ENCODE measurements at places on chromosomes 7 and 10. TPM values are rescaled to one million over a fixed set of nuclear protein-coding genes. Genes with fewer than 3 reads are reported as not detected.

The SH2D4B gene
- 0.15 TPM for polyA plus RNA-seq

The LIPJ gene
- polyA plus RNA-seq = 0.10 TPM

The C10orf53 gene
- not detected for polyA plus RNA-seq

DNA sequence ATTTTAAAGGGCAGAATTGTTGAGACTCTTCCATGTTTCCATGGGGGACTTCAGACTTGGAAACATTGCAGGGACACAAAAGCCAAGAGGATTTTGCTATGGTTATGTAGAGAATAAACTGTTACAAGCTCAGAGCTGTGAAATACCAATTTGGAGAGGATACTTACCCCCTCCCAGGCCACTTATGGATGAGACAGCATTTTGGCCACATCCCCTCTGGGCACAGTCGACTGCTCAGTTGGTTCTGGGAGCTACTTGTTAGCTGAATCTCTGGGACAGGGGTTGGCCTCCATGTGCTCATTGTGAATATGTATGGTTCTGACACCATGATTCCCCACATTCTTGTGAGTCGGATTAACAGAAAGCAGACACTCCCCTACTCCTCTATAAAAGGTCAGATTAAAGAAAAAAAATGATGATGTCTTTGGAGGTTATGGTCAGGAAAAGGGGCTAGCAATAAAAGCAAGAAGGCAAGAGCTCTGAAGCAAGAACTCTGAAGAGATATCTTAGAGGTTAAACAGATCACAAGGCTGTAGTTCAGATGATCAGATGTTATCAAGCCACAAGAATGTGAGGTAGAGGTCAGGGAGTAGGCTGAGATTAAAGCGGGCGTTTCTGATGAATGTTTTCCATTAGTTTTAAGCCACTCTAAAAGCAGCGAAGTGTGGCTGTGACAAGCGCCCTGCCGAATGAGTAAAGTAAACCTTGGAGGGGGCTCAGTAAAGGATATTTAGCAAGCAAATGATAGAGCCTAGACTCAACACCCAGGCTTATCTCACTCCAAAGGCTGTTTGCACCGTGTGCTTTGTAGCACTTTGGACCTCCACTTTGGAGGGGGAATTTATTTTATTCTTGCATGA is 17.2 kb downstream of the STAMBPL1 start:
- DNase-seq = no peak

GRCh38 chr10:24438800-24439199 is 229.9 kb downstream of the KIAA1217 start:
- DNase-seq = no peak

GRCh38 chr7:111586711-111587409 is 24.6 kb upstream of the IMMP2L start:
- DNase-seq = no peak

- no peak for DNase-seq
These were observed 97.2 kb downstream of the JAZF1 start for GRCh38 chr7:28083164-28083997.

- DNase-seq = no peak
These were observed 23.6 kb downstream of the CFAP46 start for GRCh38 chr10:132918617-132919373.

DNA sequence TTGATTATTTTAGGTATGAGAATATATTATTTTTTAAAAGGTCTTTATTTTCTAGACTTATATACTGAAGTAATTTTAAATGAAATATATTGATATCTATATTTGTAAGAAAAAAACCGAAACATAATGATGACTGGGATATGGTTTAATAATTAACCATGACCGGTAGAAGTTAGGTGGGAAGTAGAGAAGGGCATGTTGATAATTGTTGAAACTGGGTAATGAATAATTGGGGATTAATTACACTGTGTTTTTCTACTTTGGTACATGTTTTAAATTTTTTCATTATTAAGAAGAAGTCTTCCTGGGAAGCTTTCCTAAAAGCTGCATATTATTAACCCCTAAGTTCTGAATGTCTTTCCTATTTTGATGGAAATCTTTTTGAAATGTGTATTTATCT is 16.3 kb downstream of the TSPAN12 start:
- DNase-seq = no peak
